ENCODE measurements at places on chromosomes 1 and 21.

DNA sequence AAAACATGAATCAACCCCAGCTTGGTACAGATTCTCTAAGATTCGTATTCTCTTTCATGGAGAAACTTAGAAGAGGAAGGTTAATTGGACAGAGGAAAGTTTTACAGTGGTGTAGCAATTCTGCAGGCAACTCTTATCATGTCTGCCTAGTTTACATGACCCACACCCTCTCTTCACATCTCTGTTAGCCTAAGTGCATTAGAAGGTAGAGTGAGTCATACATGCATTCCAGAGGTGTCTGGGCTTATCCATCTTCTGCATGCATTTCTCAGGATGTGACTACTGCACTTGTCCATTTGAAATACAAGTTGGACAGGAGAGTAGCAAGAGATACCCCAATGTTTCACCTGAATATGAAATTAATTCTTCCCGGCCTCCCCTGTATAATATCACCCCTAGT, 578.4 kb upstream of the NCAM2 start:
- no peak for DNase-seq

- DNase-seq = no peak
Measured at GRCh38 chr1:245750261-245750660, 595.5 kb downstream of the KIF26B start.

GRCh38 chr1:13697738-13698137, 2.2 kb upstream of the PRDM2 start:
- DNase-seq = no peak

GRCh38 chr21:39098696-39099200, 84.5 kb downstream of the PSMG1 start:
- no peak for DNase-seq

DNA sequence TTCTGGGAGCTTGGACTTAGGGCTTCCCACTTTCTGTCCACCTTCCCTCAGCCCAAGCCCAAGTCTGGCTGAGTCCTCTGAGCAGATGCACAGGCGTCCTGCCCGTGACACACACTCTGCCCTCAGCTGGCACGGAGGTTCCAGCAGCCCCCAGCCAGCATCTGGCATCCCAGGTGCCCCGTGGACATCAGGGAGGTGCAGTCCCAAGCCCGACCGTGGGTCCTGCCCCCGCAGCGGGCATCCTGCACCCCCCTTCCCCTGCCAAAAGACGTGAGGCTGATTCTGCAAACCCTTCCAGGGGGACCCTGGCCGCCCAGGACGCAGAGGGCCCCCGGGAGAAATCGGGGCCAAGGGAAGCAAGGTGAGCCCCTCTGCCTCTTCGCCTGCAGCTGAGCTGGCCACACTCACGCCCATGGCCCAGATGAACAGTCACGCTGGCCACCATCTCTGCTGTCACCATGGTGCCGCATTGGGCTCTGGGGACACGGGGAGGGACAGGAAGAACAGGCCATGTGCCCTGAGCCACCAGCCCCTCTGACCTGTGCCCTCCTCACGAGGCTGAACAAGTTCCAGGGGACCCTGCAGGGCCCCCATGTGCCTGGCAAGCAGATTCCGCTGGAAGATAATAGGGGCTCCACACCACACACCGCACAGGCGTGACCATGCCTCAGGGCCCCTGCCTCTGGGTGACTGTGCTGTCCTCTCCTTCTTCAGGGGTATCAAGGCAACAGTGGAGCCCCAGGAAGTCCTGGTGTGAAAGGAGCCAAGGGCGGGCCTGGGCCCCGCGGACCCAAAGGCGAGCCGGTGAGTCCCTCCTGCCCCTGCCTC, 20.6 kb downstream of the COL6A2 start:
- DNase-seq = no peak

DNA sequence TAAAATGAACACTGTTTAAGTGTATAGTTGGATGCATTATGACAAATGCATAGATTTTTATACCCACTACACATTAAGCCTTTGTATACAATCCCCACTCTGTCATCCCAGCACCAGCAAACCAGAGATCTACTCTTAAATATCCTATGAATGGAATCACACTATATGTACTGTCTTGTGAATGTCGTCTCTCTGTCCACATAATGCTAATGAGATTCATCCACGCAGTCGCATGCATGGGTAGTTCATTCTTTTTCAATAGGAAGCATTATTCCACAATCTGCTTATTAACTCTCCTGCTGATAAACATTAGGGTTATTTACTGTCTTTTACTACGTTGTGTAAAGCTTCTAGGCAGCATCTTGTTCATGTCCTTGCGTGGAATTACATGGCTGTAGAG, 892.3 kb downstream of the LTN1 start:
- no peak for DNase-seq

GRCh38 chr1:103527331-103527730, 1.8 kb downstream of the RNPC3 start:
- DNase-seq = no peak

DNA sequence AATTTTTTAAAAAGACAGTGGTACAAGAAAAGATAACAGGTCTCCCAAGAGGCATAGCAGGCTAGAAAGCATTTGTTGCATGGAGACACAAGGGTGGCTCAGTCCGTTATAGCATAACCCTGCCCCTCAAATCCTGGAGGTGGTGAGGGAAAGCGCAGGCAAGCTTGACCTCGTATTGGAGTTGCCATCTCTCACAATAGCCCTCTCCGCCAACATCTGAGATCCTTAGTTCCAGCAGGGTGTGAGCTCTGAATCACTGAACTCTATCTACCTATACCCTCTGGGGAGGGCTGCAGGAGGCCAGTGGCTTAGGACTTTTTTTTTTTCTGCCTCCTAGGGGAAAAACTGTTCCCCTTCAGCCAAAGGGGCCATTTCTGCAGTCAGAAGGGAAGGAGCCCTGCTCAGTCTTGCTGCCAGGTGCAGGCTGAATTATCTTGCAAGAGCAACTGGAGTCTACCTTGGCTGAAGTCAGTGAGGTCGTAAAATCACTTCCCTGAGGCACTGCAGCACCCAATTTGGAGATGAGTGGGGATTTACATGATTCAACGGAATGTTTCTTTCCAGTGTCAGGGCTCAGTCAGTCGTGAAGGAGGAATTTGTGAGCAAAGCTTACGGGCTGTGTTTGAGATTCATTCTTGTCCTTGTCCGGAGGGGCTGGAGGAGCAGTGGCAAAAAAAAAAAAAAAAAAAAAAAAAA, 17.2 kb upstream of the C8A start:
- no peak for DNase-seq

DNA sequence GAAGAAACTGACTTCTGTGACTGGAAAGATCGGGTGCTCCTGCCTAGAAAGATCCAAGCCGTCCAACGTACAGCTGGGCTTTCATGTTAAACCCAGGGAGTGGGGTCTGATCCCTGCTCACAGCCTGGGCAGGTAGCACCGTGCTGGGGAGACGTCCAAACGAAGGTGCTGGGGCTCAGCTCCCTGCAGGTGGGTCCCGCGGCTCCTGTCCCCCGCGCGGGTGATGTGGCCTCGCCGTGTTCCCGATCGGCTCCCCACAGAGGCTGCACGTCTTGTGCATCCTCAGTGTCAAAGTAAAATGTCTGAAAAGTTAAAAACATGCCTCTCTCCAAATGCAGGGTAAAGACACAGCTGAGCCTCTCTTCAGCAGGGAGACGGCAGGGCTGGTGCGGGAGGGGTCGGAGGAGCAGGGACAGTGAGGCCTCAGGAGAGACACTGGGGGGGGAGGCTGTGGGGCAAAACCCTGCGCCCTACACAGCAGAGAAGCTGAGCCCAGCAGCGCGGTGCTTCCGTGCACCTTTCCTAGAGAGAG, 40.1 kb upstream of the COL6A2 start:
- no peak for DNase-seq

DNA sequence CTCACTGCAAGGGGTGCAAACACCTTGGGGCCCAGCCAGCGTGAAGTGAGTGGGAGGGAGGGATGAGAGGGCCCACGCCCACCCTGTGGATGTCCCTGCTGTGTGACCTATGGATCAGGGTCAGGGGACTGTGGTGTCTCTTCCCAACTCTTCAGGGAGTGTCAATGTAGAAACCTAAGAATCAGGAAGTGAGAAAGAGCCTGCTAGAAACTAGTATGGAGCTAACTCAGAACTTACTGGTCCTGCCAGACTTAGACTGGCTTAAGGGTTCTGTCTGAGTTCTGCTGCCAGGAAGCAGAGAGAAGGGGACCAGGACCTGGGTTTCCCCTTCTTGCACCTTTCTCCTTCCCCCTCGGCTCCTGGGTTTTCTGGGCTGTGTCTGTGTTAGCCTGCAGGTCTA, 1.8 kb upstream of the IL10 start:
- no peak for DNase-seq

- DNase-seq = no peak
Measured at GRCh38 chr1:67441739-67442281, 11.6 kb upstream of the SERBP1 start.

DNA sequence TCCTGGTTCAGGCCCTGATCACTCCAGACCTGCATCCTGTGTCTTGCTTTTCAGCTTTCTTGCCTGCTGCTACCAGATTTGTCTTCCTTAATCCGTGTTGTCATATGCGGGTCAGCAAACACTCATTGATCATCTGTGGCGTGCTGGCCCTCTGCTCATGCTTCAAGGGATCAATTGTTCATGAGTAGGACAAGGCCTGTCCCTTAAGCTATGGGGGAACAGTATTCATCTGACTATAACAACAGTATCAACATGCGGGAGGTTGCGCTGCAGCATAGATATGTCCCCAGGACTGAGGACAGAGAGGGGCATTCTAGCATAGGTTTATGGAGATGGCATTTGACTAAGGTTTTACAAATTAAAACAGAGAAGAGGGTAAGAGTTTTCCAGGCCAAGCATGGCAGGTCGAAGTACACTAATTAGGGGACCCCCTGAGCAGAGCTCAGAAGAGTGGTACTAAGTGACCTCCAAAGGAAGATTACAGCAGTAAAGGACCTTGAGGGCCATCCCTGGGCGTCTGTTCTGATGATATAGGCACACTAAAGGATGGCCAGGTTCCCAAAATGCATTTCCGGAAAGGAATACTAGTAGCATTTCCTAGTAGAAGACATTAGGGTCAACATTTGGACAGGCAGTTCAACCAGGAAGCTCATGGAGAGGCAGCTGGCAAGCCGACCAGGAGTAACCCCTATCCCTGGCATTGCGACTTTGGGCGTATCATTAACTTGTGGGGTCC, 811 bp upstream of the ZNF672 start:
- no peak for DNase-seq

GRCh38 chr21:46119144-46119636, 21.3 kb downstream of the COL6A2 start:
- no peak for DNase-seq

DNA sequence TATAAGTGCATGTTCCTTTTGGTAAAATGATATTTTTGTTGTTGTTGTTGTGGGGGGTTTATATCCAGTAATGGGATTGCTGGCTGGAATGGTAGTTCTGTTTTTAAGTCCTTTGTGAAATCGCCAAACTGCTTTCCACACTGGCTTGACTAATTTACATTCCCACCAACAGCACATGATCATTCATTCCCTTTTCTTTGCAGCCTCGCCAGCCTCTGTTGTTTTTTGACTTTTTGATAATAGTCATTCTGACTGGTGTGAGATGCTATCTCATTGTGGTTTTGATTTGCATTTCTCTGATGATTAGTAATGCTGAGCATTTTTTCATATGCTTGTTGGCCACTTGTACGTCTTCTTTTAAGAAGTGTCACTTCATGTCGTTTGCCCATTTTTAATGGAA, 188.5 kb upstream of the CHRM3 start:
- no peak for DNase-seq

DNA sequence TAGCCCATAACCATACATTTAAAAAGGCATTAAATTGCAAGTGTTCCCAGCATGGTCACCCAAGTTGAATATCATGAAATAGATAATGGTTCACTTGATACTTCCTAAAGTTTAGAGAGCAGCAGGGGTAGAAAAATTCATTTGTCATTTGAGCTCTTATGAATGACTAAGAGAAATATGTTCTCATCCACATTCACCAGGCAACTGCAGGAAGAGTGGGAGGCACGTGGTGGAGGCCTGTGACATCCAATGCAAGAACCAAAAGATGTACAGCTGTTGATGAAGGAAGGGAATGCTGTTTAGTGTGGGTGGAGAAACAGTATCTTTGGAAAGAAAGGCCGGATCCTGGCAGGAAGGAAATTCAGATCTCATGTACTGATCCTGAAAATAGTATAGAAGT, 473.1 kb downstream of the ADGRL2 start:
- no peak for DNase-seq

GRCh38 chr1:51512120-51512519, 6.9 kb downstream of the EPS15 start:
- DNase-seq = no peak

DNA sequence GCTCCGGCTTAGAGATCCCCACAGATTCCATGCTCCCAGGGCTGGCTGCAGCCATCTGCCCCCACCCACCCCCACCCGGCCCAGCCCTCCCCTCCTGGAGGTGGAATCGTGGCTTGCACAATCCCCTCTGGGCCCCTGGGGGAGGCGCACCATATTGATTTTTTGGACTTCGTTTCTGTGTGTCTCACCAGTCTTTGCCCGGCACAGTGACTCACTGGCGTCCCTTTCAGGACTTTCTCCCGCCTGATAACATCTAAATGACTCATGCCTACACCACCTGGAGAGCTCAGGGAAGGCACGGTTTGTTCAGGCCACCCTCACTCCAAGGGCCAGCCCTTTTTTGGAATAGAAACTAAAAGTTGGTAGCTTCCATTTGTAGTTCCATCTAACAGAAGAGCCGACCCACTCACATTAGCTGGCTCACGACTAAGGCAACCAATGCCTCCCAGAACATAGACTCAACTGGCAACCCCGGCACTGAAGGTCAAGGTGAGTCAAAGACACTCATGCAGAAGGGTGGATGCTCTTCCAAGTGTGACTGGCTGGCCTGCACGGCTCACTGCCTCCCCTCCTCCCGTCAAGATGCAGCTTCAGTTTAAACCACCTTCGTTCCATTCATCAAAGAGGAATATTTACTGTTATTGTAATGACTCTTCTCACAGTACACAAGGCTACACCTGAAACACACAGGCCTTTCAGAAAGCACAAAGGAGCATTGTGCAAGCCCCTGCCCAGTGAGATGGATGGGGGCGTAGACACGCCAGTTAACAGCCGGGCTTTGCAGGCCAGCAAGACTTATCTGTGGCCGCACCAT, 18.1 kb upstream of the ETS2 start:
- no peak for DNase-seq

DNA sequence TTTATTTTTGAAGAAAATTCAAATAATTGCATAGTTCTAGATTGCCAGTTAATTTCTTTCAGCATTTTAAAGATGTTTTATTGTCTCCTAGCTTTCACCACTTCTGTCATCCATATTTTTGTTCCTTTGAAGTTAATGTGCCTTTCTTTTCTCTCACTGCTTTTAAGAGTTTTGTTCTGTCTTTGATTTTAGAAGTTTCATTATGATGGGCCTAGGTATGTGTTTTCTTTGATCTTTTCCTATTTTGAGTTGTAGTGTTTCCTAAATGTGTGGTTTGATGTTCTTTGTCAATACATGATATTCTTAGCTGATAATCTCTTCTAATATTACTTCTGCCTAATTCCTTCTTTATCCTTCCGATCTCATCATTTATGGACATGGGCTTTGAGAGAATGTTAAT, 378.7 kb downstream of the DISC1 start:
- DNase-seq = no peak

DNA sequence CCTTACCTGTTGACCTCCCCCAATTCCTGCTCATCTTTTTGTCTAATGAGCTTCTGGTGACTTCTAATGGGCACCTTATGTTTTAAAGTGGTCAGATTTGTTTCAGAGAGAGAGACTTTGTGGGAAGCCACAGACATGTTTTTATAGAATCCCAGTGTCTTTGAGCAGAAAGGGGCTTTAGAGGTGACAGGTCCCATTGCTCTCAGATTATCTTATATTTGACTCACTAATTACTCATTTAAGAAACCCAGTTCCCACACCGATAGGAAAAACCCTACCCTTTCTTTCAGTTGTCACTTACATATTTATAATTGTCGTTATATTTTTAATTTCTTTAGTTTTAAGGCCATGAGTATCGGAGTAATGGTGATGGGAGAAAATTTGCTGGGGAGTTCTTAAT, 215.5 kb downstream of the CAMTA1 start:
- DNase-seq = no peak

All from COR-L47 (cell line).